ENCODE measurements at places on chromosomes 12 and 14.

DNA sequence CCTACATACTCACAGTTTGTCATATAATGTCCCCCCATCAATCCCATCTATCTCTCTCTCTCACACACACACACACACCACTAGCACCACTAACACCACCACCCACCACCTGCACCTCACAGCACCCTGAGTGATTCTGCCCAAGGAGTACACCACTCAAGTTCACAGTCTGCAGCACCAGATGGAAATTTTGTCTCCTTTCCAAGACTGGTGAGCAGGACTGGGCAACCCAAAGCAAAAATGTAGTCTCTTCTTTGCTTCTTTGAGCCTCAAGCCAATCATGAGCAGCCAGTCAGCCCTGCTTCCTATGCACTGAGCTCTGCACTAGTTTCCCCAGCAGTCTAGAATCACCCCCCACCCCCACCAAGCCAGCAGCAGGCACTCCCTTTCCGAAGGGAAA is 15.0 kb upstream of the ARMH4 start:
- no peak for DNase-seq

GRCh38 chr12:26595806-26596205 is 237.2 kb downstream of the ITPR2 start:
- DNase-seq = peak; percentile 18

GRCh38 chr12:45726603-45727300 is 2.8 kb upstream of the ARID2 start:
- DNase-seq = peak; percentile 37

DNA sequence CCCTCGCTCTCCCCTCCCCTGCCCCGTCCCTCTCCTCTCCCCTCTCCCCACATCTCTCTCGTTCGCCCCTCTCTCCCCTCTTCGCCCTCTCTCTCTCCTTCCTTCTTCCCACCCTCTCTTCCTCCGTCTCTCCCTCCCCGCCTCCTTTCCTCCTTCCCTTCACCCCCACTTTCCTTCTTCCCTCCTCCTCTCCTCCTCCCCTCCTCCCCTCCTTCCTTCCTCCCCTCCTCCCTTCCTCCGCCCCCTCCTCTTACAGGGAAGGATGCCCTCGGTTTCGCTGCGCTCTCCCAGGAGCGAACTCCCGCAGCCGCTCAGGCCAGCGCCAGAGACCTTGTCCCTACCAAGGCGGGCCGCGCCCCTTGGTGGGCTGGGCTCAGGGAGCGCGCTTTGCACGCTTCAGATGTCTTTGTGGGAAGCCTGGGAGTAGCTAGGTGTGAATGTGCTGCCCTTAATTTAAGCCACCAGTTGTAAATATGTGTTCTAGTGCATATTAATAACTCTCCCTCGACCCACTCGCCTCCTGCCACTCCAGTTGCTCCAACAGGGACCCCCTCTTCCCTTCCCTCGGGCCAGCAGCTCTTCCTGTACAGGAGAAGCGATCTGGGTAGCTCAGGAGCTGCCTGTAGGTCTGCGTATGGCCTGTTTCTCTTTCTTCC is 13.3 kb upstream of the MAP3K9 start:
- DNase-seq = peak; percentile 31
